ELF-1 (cell line): ENCODE measurements at places on chromosomes 5 and 9.

GRCh38 chr5:151086905-151087360 is 6.1 kb upstream of the TNIP1 start:
- no peak for DNase-seq

DNA sequence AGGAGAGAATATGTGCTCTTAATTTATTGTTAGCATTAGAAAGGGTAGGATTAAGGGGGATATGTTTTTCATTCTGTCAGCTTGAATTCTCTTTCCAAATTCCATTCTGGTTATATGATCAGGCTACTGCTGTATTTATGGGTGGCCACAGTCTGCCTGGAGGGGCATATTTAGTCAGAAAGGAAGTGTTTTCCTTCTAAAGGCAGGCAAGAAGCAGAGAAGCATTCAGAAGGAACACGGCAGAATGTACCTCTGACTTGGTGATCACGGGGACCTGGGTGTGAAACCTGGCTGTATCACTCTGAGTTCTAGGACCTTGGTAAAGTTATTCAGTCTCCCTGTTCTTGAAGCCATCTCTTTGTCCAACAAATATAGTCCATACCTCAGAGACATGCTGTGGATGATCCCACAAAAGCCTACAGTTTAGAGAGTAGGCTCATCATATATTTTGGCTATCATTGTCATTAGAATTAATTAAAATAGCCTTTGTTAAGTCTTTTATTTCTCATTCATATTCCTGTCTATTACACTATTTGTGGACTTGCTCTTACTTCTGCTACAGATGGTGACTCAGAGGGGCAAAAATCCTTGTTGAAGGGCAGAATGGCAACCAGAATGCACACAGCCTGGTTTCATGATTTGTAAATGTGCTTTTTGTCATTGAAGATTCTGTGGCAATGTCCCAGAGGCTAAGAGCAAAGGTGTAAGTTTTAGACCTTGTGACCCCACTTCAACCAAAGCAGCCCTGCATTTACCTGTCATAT is 2.7 kb downstream of the TNC start:
- no peak for DNase-seq

- no peak for DNase-seq
Observed at GRCh38 chr9:108219664-108220063, 636.1 kb downstream of the ACTL7B start.

GRCh38 chr5:142296914-142297417 is 27.9 kb downstream of the SPRY4 start:
- no peak for DNase-seq

DNA sequence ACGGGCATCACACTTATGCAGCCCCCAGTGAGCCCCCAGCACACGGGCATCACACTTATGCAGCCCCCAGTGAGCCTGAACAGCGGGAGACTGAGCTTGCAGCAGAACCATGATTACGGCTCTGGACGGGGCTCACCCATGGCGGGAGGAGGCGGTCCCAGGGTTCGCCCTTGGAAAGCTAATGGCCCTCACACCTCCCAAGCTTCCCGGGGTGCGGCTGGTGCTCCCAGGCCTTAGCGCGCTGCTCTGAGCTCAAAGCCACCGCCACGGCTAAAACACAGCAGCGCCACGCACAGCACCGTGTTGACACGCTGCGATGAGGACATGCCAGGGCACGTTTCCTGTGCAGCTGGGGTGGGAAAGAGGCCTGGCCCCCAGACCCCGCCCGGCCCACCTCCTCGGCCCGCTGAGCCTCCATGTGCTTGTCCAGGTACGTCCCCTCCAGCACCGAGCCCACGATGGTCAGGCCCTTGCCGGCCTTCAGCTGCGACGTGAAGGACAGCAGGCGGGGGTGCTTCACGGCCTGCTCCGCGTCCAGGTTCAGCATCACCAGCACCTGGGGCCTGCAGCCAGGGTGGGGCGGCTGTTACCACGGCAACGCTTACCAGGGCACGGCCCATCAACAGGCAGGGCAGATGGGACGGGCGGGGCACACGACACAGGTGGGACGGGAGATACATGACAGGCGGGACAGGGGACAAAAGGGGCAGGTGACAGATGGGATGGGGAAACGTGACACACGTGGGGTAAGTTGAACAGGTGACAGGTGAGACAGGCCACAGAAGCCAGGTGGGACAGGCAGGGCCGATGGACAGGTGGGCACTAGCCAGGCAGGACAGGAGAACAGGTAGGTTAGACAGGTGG is 38.4 kb downstream of the SLC12A7 start:
- DNase-seq, result no peak

- DNase-seq, result no peak
Observed at GRCh38 chr5:425714-426113, 17.3 kb upstream of the EXOC3 start.
